ENCODE measurements at places on chromosomes 12 and 14. TPM values are rescaled to one million over a fixed set of nuclear protein-coding genes. Genes with fewer than 3 reads are reported as not detected.

Gene DICER1
- total RNA-seq: 33.1 TPM

Gene CLEC2D
- 4.7 TPM for total RNA-seq

DNA sequence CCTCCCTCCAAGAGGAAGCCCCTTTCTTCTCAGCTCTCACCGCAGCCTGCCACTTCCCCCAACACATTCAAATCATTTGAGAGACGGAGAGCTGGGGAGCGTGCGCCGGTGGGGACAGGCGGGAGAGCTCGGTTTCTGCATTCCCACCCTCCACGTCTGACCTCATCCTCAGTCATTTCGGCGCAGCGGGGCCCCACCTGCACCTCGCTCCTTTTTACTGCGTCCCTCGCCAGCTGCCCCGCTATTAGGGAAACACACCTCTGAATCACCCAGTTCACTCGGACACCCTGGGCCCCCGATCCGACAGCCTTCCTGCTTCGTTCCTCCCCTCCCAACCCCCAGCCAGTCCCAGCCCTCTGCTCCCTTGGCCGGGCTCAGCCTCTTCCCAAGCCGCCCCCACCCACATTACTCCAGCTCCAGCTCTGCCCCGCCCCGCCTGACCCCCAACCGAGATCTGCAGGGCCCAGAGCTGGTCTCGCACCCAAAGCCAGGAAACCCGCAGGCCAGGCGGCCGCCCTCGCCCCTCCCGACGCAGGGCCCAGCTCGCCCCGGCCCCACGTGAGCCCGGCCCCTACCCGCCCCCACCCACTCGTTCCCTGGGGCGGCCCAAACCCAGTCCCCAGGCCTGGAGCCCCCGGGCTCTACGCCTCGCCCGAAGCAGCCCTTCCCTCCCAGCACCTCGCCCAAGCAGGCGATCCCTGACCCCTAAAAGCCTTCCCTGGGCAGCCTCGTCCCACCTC is 783 bp downstream of the CORO1C start:
- DNase-seq: peak; percentile 83

DNA sequence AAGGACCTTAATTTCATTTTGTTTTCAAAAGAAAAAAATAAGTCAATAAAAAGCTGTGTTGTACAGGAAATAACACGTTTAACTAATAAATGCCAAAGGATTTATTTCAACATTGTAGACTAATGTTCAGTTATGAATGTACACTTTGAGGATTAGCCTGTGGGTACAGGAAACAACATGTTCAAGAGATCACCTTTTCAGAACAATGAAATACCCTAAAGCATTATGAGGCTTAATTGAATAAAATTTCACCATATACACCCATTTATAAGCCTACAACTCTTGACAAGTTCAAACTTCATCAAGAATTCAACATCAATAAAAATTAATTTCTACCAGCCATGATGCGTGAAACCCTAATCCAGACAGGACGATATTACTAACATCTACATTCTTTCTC is 56.6 kb upstream of the SLC6A15 start:
- DNase-seq: no peak

DNA sequence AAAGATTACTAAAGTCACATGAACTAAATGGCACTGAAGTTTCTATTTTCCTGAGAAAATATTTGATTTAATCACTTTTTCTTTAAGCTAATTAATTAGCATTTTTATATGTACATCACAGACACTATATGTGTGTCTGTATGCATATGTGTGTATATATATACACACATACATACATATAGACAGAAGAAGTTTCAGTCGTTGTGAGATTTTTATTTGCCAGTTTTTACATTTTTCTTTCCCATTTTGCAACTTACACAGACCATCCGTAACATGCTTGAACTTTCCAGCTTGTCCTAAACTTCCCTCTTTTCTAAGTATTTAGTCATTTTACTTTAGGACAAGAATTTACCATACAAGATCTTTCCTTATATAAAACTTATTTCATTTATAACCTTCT is 299.1 kb downstream of the IPO8 start:
- DNase-seq: no peak

- no peak for DNase-seq
Observed at GRCh38 chr14:49553106-49553505, 33.1 kb downstream of the RPS29 start.

GRCh38 chr14:20418501-20418909 is 5.2 kb upstream of the TEP1 start:
- no peak for DNase-seq

- no peak for DNase-seq
Observed at GRCh38 chr12:89436062-89436461, 83.8 kb upstream of the DUSP6 start.
